ENCODE measurements at places on chromosomes 1 and 21.

- no peak for DNase-seq
These were observed 4.6 kb downstream of the FCRLB start for GRCh38 chr1:161725908-161726472.

- no peak for DNase-seq
These were observed 107.2 kb downstream of the KCNK1 start for GRCh38 chr1:233721004-233721595.

DNA sequence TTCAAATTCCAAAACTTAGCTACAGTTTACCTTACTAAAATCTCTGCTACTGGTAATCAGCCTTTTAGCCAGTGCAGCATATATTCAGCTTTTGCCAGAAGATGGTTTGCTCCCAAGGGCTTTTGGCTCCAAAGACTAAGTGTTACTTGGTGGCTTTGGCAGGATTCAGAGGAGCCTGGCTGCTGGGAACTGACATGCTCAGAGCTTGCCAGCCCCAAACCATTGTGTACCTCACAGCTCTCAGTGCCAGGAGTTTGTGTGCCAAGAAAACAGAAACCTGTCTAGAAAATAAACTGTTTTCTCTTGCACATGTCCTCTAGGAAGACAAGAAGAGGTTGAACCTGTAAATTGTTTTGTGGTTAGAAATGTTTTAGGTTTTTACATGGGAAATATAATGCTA lies 315.9 kb downstream of the ST6GALNAC3 start:
- DNase-seq, result no peak

DNA sequence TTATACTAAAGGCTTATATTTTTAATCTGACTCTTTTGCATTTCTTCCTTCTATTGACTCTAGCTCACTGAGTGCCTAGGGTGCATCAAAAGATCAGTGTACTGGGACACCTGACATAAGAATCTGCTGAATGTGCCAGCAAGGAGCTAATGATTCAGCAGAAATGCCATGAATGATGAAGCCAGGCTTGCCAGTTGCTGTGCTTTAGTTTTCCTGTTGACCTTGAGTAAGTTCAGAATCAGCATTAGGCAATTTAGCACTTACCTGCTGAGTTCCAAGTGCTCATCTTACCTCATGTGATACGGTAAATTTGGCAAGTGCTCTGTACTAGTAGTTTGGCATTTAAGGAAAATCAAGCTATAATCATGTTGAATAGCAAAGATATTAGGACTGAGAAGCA lies 523.2 kb upstream of the B3GALT2 start:
- DNase-seq, result no peak

DNA sequence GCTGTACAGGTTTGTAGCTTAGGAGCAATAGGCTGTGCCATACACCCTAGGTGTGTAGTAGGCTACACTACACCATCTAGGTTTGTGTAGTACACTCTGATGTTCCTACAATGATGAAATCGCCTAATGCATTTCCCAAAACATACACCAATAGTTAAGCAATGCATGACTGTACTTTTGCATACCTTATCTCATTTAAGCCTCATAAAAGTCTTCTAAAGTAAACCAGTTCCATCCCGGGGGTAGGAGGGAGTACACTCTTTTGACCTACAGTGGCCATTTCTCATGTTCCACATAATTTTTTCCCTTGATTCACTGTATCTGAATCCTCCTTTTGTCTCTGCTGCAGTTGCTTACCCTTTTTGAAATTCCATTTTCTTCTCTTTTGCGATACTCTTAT lies 12.2 kb downstream of the TRMT13 start:
- no peak for DNase-seq

DNA sequence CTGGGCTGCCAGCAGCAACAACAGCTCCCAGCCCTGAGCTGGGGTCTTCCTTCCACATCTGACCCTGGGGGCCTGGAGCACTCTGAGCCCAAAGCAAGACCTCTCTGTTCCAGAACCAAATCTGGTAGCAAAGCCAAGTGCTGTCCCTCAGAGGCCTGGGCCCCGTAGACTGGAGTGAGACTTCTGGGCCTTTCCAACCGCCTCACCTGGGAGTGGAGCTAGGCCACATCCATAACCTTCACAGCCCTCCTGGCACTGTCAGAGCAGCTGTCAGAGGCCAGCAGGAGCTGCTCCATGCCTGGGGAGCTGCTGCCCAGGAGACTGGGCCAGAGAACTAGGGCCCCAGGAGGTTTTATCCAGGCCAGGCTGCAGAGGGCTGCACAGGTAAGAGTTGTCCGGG lies 15.4 kb upstream of the SLC5A9 start:
- DNase-seq, result no peak

DNA sequence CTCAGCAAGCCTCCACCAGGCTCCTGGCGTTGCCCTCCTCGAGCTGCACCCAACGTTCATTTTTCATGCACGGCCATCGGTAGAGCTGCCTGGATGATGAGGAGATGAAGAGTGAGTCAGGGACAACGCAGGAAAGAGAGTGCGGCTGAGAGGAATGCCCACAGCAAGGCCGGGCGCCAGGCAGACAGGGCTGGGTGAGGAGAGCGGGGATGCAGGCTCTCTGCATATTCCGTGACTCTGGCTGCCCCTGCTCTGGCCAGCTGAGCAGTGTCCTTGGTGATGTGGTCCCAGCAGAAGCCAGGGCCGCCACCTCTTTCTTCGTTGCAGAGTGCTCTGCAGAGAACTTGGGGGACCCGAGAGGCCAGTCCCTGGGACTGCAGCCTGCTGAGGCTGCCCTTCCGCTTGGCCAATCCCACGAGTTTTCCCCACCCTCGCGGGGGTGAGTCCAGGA lies 10.8 kb downstream of the UMODL1 start:
- DNase-seq, result no peak

- no peak for DNase-seq
These were observed 107.3 kb upstream of the HNRNPU start for GRCh38 chr1:244971552-244972216.

- no peak for DNase-seq
These were observed 55.6 kb downstream of the CLSTN1 start for GRCh38 chr1:9767964-9768668.

DNA sequence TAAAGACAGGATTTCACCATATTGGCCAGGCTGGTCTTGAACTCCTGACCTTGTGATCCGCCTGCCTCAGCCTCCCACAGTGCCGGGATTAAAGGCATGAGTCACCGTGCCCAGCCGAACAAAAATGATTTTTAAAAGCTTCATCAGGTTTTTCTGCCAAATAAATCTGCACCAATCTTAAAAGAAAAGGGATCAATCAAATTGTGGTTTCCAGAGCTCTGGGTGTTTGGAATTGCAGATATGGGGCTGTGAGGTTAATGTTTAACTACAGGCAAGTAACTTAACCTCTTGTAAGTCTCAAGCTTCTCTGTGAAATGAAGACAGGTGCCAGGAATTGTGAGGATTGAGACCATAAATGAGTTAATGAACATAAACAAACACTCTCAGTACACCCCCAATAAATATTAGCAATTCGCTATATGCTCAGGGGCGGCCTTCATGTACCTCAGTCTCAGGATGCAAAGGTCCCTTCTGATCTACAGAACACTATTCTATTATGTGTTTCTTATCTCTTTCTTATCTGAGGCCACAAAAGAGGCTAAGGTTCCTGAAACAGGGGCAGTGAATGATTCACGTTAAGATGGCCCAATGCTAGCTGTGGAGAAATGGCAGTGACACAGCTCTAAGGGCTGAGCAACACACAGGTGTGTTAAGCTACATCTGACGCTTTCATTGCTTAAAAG lies 7.1 kb upstream of the GNPAT start:
- no peak for DNase-seq

GRCh38 chr21:46099476-46099875 lies 1.6 kb downstream of the COL6A2 start:
- DNase-seq, result no peak

GRCh38 chr1:56550859-56551188 lies 28.5 kb downstream of the PLPP3 start:
- no peak for DNase-seq

DNA sequence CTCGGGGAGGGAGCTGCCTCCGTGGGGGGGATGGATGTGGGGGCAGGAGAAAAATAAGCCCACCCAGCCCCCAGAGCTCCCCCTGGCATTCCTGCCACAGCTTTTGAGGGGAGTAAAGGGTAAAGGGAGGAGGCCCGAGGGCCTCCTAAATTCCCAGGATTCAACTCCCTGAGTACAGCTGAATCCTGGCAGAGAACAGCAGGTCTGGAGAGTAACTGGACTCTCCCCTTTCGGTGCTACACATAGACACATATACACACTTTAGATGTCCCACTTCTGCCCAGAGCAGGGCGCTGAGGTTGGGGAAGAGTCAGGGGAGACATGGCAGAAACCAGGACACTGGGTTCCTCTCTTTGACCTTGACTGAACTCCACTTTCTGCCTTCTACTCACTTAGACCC lies 3.0 kb downstream of the KIRREL1 start:
- DNase-seq, result no peak

- DNase-seq, result no peak
These were observed 162.1 kb downstream of the HHAT start for GRCh38 chr1:210490781-210491180.

DNA sequence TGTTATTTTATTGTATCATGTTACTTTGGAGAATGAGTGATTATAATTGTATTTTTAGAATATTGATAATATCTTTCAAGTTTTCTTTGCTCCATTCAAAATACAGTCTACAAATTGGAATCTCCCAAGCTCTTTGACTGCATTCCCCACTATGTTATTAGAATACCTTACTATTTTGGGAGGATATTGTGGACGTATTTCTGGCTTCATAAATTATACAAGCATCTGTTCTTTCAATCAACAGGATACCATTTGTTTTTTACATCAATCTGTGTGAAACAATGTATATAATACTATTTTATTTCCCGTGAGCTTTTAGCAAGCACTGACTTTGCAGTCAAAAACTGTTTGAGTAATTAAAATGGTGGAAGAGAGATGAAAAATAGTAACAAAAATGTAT lies 226.5 kb downstream of the PTPRC start:
- no peak for DNase-seq

GRCh38 chr1:211710566-211711314 lies 35.3 kb upstream of the NEK2 start:
- DNase-seq, result no peak

DNA sequence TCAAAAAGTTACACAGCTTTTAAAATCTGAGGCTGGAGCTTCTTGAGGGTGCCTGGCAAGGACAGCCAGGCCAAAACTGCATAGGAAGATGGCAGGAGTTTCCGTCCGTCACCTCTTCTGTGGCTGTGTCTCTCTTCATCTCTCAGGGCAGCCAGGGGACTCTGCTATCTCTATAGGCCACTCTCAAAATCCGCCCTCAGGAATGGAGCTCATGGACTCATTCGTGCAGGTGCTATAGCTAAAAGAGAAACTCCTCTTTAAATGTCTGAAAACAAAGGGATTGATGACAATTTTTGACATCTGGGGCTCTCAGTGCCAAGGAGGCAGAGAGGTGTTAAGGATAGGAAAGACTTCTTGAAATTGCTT lies 27.2 kb downstream of the OVAAL start:
- no peak for DNase-seq

DNA sequence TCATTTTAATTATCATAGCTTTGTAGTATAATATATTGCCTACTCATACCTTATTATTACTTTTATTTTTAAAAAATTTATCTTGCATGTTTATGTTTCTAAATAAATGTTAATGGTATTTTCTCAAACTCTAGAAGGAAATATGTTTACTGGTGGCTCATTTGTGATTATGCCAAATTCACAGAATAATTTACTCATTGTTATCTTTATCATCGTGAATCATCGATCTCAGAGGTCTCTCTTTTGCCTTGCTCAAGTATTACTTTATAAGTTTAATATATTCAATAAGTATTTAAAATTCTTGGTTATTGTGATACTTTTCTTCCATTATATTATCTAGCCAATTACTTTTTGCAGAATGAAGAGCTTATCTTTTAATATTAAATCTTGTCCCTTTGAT lies 836.7 kb upstream of the ADAMTS5 start:
- DNase-seq, result no peak

DNA sequence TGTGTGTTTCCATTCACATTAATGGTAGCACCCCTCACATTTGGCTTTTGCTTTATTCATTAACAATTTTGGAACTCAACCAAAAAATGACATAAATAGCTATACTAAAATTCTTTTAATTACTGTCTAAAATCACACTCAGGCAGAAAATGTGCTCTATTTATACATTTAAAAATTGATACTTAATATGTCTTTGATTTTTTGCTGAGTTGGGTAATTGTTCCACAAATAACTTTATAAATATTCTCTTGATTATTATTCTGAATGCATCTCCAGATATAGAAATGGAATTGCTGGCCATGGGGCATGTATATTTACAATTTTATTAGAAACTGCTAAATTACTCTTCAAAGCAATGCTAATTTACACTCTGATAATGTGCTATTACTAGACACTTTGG lies 658.7 kb upstream of the CHRM3 start:
- DNase-seq, result no peak

GRCh38 chr1:150613061-150613920 lies 16.1 kb downstream of the ENSA start:
- DNase-seq, result no peak

- no peak for DNase-seq
These were observed 8.4 kb downstream of the SNX27 start for GRCh38 chr1:151620286-151620685.

- DNase-seq, result no peak
These were observed 325.9 kb downstream of the RPS6KC1 start for GRCh38 chr1:213376862-213377372.

DNA sequence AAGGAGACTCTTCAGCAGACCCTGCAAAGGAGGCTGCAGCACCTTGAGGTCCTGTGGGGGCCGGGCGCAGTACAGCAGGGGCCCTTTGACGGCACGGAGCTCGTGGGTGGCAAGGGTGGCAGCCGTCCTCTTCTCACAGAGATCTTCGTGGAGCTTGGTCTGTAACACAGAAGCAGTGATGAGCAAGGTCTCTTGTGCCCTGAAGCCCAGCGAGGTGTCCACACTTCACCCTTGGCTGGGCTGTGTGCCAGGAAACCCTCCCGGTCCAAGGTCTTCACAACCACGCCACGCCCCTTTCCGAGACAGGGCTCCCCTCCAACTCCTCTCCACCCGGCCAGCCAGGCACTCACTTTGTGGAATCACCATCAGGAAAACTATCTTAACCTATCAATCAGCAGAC lies 11.3 kb downstream of the LRRC47 start:
- no peak for DNase-seq

DNA sequence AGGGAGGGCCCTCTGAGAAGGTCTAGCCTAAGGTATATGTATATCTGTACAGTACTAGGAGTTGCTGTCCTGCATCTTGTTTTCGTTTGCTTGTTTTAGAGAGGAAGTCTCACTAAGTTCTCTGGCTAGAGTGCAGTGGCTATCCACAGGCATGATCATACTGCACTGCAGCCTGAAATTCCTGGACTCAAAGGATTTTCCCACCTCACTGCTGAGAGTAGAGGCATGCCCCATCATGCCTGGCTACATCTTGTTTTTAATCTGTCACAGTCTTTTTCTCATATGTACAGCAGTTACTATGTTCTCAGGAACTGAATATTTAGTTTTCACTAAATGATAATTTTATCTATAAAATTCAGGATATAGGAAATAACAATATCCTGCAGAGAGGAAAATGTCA lies 15.3 kb upstream of the PYHIN1 start:
- no peak for DNase-seq

All from stimulated activated CD4-positive, alpha-beta T cell treated with anti-CD3 and anti-CD28 coated beads, Interleukin-1b, Interleukin-23, amount 100 ng/mL, for 1 hour (primary cell).